ENCODE measurements at places on chromosomes 7 and 10.
A peak's percentile ranks its signal among the peaks of the same experiment; 100 is the strongest.

DNA sequence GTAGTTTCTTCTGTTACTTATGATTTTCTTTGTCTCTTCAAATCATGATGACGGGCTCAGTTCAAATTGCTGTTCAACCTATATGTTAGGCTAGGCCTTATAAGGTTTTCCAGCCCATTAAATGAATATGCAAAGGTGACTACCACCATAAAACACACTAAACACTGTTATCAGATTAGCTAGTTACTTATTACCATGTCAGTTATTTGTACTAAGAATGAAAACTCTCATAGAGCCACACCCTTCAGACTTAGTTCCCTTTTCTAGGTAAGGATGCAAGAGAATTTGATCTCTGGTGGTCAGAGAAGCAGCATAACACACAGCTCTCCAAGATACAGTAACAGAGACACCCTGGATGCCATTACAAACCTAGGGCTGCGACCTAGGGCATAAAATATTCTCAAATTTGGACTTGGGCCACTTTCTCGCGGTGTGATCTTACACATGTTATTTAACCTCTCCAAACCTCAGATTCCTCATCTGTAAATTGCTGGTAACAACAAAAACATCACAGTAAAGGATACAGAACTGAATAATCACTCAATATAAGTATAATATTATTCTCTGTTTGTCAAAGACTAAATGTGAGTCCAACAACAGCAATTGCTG is 35.6 kb downstream of the ANKMY2 start:
- DNase-seq = no peak

DNA sequence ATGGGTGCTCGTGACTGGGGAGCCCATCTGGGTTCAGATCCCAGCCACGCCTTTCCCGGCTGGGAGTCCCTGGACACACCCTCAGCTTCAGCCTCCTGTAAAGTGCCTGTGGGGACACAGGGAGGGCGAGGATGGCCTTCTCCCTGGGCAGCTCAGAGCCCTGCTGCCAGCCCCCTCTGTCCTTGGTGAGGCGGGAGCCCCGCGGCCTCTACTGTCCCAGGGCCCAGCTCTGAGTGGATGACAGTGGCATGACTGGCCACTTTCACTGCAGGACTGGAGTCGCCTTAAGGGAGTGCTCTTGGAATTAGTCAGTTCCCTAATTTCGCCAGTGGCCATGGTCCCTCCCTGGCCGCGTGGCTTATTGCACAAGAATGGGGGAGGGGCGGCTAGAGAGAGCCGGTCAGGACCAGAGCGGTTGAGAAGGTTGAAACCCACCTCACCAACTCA is 4.6 kb downstream of the BRI3 start:
- DNase-seq = no peak

- no peak for DNase-seq
Observed at GRCh38 chr10:100995181-100995580, 4.4 kb upstream of the LZTS2 start.

DNA sequence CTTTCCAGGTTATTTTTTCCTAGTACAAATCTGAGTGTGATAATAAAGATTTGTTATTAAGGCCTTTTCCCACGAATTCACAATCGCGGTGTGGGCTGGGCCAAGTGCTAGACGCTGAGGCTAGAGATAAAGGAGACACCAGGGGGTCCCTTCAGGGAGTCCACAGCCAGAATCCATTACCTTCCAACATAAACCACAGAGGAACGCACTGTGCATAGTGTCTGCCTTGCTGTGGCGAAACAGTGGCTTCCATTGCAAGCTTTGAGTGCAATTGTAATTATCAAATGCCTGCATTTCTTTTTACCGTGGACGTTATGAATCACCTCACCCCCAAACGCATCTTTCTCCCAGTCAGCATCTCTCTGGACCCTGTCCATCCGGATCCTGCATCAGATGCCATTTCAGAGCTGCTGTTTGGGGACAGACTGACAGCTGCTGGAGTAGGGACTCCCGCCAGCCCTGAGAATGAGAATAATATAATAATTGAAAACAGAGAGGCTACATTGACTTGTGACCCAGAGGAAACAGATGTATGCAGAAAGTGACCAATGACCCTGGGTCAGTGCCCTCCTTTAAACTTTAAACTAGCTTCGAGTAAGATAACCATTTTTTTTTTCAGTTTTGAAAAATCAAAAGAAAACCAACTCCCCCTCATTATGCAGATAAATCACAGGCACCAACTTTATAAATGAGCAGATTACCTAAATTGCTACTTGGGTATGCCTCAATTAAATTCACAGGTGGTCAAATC is 456.2 kb upstream of the NRP1 start:
- DNase-seq = no peak

GRCh38 chr7:133977409-133978274 is 149.5 kb upstream of the LRGUK start:
- DNase-seq = no peak

DNA sequence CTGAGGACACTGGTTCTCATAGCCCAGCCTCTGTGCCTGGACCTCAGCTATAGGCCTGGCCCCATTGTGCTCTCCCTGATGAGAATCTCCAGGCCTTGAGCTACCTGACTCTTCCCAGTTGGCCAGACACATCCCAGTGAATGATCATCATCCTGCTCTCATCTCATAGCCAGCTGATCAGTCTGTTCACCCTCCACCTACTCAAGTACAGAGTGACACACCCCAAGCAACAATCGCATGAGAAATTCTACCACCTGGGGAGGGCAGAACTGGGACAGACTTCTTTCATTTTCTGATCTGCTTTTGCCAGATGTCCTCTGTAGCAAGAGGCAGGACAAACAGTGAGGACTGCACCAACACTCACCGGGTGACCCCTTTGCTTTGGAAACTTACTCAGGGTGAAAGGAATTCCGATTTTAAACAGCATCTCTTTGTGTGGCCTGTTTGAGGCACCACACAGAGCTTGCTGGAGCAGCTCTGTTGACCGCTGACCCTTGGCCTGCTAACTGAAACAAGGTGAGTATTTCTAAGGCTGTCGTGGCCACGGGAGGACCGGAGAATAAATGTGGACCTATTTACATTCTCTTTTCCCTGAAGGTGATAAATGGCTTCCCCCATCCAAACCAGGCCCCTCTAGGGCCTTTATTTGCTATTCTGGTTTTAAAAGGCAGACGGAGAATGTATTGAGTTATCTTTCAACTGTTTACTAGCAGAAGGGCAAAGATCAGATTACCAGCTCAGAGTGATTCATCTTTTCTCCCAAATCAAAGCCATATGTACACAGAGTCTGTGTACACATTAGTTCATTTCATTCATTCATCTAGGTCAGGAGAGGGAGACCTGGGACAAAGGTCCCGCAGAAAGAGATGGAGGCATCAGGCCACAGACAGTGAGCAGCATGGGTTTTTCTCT is 181.4 kb upstream of the TNS3 start:
- peak; percentile 38 for DNase-seq

- DNase-seq = no peak
Observed at GRCh38 chr7:91405092-91405788, 141.0 kb downstream of the FZD1 start.

GRCh38 chr7:128398016-128398840 is 11.6 kb downstream of the IMPDH1 start:
- peak; percentile 33 for DNase-seq

DNA sequence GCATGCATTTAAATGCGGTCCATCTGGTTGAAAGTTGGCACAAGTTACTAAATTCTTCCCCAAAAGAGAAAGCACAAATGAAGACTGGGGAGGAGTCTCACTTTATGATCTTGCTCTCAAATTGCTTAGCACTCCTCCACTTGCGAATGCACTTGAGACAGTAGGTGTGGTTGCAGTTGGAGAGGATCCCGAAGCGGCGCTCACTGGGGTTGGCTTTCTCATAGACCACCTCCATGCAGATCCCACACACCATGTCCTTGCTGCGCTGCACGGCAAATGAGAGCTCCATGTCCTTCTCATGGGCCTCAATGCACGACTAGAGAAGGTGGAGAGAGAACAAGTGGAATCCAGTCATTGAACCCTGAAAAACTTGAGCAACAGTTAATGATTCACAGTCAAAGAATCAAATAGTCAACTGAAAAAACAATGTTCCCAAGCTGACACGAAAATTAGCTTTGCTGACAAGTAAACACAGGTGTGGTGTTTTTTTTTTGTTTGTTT is 22.7 kb downstream of the MKRN1 start:
- no peak for DNase-seq

GRCh38 chr7:149868623-149869290 is 5.0 kb upstream of the ATP6V0E2 start:
- no peak for DNase-seq

DNA sequence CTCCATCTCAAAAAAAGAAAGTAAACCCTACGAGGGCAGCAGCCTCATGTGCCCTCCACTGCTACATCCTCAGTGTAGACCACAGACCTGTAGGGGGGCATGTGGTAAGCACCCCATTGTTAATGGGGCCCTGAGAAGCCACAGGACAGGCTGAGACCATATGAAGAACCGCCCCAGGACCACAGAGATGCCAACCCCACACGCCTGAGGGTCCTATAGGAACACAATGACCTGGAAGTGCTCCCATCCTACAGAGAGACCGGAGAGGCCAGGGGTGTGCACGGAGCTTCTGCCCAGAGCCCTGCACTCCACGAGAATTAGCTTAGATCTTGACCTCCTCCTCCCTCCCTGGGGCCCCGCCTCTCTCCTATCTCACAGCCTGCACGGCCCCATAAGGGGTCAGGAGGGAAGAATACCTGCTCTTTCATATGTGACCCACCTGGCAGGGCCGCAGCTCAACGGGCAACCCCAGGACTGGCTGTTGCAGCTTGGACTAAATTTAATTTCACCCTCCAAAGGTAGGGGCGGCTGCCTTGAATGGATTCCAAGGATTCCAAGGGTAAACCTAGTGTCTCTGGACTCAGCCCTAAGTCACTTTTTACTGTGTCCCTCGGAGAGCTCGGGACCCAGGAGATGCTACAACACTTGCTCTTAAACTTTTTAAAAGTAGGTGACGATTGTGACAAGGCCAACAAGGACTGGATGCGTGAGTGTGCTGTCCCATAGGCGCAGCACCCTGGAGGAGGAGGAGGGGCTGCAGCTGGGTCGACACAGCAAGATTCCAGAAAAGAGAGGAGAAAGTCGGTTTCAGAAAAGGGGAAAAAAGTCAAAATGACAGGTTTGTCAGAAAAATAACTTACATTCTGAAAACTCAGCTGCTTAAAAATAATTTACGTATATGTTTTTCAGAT is 24.2 kb downstream of the PRKAG2 start:
- DNase-seq = no peak

GRCh38 chr10:113045147-113046055 is 95.4 kb downstream of the TCF7L2 start:
- no peak for DNase-seq

- DNase-seq = no peak
Observed at GRCh38 chr7:55343002-55343781, 21.9 kb upstream of the LANCL2 start.

DNA sequence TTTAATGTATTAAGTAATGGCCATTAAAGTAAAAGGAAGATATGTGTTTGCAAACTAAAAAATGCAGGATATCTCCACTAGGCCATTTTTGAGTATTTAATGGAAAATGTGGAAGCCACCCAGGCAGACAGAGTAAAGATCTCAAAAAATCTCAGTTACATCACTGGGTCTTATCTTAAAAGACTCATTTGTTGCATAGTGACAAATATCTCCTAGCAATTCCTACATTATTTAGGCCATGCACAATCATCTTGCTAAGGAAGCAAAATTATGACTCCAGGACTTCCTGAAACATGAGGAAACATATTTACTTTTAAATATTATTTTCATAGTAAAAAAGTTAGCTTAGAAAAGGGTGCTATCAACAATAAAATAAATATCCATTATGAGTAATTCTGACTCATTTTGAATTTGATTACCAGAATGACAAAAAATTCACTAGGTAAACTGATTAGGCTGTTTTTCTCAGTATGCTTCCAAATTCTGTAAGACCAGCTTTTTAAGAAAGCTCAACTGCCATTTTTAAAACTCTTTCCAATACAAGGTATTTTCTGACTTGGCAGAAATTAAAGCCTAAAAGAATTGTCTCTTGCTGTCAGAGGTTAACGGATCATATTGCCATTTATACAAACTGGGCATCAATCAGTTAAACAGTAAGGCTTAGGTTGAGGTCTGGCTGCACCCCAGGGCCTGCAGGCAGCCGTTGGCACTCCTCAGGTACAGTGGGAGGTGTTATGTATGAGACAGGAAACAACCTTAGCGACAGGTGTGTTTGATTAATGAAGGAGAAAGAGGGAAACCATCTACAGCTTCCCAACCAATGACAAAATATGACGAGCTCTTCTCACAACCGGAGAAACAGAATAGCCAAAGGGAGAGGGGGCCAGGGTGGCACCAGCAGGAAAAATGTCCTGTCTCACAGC is 31.8 kb downstream of the PCLO start:
- no peak for DNase-seq

- DNase-seq = no peak
Observed at GRCh38 chr7:17095931-17096330, 202.5 kb upstream of the AHR start.

DNA sequence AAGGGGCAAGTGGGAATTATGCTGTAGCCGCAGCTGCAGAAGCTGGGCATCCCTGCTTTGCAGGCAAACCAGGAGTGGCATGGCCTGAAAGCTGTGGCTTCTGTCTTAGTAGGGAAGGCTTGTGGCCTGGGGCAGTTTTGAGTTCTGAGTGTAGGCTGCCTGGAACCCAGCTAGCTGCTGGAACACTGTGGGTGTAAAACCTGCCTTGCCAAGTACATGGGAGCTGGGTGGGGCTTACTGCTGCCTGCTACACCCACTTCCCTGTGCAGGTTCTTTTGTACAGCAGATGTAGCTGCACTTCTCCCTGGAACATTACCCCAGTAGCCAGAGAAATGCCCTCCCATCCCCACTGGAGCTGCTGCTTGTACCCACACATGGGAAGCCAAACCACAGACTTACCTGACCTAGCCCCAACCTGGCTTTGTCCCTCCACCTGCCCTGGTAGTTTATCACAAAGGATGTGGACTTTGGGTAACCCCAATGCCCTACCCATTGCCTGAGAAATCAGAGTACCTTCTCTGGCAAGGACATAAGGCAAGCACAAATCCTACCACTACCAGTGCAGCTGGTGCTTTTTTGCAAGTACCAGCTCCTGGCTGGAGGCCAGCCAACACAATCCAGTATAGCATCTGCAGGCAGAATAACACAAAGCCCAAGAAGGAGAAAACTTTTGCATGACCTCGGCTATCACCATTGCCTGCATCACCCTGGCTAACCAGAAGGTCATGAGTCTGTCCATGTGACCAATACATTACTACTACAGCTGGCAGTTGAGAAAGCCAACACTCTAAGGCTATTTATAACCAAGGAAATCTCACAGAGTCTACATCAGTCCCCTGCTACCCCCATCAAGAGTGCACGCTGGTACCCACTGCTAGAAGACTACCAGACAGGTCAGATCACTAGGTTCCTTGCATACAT is 26.5 kb upstream of the PPP1R3A start:
- no peak for DNase-seq
